ENCODE measurements at places on chromosomes 16 and 17.

DNA sequence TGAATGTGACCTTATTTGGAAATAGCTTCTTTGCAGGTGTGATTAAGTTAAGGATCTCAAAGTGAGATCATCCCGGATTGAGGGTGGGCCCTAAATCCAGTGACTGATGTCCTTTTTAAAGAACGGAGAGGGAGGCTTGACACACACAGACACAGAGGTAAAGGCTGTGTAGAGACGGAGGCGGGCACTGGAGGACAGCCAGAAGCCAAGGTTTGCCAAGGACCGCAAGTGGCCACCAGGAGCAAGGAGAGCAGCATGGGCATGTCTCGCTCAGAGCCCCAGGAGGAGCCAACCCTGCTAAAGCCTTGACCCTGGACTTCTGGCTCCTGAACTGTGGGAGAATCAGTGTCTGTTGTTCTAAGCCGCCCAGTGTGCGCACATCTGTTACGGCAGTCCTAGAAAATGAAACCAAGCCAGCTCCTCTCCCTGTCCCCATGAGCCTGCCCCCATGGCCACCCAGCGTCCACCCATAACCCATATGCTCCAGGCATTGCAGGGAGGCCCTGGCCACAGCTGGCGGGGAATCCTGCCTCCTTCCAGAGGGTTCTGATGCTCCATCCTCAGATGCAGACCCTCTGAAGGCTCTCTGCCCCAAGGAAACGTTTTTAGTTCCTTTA, 15.2 kb downstream of the CNGB1 start:
- no peak for DNase-seq

DNA sequence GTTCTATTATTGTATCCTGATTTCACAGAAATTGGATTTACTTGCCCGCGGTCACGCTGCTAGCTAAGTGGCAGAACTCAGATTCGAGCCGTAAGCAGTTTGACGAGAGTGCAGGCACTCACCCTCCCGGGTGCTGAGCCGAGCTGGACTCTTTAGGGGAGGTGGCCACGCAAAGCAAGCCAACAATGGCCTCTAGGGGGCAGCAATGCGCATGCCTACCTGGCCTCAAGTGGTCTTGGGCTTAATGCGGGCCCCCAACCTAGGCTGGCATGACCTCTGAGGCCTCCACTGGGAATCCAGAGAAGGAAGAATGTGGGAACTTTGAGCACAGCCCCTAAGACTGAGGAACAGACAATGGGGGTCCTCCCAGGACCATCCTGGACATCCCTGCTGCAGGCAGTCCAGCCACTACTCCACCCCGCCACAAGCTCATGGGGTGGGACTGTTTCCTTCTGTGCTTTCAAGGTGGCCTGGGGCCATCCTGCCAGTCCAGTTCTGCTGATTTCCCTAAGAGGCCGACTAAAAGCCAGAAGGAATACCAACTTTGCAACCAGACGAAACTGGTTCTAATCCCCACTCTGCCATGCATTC, 276.5 kb downstream of the XYLT1 start:
- peak; percentile 42 for DNase-seq

- no peak for DNase-seq
Observed at GRCh38 chr16:51949282-51949681, 597.7 kb downstream of the TOX3 start.

GRCh38 chr16:67406111-67406971, 9.9 kb downstream of the ZDHHC1 start:
- no peak for DNase-seq

DNA sequence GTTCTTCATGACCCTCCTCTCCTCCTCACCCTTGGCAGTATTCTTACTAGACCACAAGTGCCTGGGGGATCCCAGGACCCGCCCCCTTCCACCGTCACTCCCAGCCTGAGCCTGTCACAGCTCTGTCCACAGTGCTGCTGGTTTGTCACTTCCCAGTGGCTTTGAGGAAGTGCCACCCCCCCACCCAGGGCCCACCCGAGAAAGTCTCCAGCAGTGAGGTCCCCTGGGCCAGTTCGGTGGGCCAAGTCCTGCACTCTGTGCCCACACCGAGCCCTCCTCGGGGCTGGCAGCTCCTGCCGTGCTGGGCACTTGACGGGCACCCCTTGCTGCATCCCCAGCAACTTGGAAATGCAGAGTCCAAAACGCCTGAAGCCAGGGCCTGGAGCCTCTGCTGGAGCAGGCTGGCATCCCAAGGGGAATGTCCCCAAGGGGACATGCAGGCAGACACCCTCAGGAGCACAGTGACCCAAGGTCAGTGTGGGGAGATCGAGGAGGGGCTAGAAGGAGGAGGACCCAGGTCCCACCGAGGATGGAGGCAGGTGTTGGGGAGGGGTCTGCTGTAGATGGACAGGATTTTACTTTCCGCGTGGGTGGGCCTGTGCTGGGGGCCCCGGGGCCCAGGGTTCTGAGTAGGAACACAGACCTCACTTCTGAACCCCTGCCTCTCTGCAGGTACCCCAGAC, 15.5 kb downstream of the MMP15 start:
- no peak for DNase-seq

DNA sequence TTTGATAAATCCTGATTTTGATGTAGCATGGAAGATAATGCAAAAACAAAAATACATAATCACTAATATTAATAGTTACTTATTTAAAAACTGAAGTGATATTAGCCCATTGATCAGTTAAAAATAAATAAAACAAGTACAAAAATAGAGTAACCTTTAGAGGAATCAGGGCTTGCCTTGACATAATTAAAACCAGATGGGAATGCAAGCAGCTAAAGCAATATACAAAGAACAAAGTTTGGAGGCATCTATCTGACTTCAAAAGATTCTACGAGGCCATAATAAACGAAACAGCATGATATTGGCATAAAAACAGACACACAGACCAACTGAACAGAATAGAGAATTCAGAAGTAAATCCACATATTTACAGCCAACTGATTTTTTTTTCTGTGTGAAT, 15.0 kb upstream of the HEATR3 start:
- no peak for DNase-seq

- DNase-seq: no peak
Observed at GRCh38 chr17:81428121-81428515, 32.9 kb downstream of the BAHCC1 start.

DNA sequence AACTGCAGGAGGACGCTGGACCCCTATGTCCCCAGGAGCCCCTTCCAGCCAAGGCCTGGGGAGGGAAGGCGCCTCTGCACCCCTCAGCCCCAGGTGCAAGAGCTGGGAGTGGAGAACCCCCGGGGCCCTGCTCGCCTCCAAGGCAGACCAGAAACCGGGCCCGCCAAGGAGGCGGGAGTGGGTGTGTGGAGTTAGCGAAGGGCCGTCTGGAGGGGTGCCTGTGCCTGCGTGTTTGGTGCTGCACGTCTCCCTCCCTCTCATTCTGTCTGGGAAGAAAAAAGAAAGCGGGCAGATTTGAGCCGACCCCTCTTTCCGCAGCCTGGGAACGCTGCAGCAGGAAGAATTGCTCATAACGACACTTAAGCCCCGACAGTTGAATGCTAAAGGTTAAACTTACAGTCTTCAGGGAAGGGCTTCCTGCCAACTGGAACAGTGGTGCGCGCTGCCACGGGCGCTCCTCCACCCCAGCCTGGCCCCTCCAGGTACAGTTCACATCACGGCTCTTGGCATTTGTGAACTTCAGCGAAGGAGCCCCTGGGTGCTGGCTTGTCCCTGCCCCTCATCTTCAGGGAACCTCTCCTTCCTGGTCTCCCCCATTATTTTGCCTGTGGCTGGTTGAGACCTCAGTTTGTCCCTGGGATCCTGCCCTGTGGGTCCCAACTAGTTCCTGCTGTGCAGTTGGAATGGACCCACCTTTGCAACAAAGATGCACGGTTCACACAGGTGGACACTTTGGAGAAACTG, 19.2 kb upstream of the ZFHX3 start:
- DNase-seq: no peak

- DNase-seq: no peak
Observed at GRCh38 chr17:48571024-48571818, 6.9 kb downstream of the HOXB4 start.

DNA sequence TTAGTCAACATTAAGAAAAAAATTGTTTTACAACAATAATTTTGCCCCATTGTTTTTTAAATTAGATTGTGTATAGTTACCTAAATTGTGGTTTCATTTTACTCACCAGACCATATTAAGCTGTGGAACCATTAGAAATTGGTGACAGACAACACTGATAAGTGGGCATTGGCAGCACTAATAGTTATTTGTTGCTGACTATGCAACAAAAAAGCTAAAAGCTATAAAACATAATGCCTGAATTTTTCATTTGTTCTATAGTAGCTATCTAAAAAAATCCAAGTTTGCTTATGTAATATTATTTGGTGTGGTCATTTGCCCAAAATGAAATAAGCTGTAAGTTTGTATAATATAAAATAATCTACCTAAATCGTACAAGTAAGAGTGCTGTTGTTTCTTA, 13.7 kb upstream of the VWA3A start:
- DNase-seq: no peak

DNA sequence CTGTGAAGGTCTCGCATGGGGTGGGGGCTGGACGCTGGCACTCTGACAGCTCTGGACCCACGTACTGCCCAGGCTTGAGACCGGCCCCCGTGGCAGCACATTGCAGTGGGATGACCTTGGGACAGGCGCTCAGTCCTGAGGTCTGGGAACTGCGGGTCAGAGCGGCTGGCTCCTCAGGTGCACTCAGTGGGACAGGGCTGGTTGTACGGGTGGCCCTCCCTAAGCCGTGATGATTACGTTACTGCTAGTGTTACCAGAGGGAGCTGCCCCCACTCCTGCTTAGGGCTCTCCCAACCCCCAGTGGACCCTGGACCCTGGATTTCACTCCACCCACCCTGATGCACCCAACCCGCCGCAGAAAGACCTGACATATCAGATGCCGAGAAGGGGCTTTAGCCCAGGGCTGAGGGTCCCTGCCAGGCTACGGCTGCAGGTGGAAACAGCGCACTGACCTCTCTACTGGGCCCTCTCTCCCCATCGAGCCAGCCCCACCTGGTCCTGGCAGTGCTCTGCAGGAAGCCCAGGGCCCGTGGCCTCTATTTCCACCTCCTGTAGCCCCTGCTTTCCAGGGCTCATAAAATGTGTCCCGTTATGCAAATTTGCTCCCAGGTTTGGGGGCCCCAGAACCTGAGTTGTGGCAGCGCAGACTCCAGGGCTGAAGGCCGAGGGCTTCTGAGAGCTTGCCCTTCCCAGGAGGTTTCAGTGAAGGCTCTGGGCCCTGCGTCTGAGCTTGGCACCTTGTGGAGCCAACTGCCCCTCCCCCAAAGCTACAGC, 77.2 kb downstream of the RTN4RL1 start:
- no peak for DNase-seq

Measured in CD4-positive, alpha-beta T cell treated with Interleukin-4 for 4 hours (primary cell).